Activated T-cell treated with anti-CD3 and anti-CD28 coated beads for 24 hours (primary cell): ENCODE measurements at places on chromosomes 13 and 19.

DNA sequence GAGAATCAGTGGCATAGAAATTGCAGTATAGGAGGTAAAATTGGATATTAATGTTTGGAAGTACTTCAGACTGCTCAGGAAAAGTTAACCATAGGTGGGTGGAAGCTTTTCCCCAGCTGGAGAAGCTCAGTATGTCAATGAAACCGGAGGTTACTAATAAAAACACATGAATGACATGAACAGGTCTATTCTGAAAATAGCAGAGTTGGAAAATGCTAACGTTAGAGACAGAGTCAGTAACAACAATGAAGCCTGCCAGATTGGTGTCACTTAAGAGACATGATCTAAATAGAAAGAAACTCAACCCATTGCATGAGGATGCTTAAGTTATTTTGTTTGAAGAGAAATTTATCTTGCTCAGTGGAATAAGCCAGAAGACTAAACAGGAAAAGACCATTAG lies 364.5 kb downstream of the DNAJC15 start:
- no peak for DNase-seq

- DNase-seq = no peak
Observed at GRCh38 chr13:63910511-63910910, 2494.9 kb upstream of the PCDH20 start.

GRCh38 chr13:71967990-71968389 lies 101.0 kb upstream of the DACH1 start:
- no peak for DNase-seq

DNA sequence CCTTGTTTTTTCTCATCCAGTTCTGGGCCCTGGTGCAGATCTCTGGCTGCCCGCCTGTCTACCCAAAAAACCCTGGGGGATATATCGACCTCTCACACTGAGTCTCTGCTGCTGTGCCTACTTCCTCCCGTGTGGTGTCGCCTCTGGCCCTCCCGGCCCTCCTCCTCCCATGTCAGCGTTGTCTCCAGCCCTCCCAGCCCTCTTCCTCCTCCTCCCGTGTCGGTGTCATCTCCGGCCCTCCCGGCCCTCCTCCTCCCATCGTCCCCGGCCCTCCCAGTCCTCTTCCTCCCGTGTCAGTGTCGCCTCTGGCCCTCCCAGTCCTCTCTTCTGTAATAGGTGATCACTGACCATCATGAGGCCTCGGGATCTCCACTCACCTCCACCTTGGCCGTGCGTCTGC lies 81.8 kb downstream of the GPR12 start:
- no peak for DNase-seq

GRCh38 chr13:94065741-94066140 lies 413.7 kb downstream of the DCT start:
- no peak for DNase-seq

GRCh38 chr19:43673637-43674036 lies 3.7 kb upstream of the PLAUR start:
- no peak for DNase-seq

- no peak for DNase-seq
Observed at GRCh38 chr19:7801020-7801570, 28.9 kb upstream of the EVI5L start.

- no peak for DNase-seq
Observed at GRCh38 chr13:61965756-61966155, 550.1 kb upstream of the PCDH20 start.

DNA sequence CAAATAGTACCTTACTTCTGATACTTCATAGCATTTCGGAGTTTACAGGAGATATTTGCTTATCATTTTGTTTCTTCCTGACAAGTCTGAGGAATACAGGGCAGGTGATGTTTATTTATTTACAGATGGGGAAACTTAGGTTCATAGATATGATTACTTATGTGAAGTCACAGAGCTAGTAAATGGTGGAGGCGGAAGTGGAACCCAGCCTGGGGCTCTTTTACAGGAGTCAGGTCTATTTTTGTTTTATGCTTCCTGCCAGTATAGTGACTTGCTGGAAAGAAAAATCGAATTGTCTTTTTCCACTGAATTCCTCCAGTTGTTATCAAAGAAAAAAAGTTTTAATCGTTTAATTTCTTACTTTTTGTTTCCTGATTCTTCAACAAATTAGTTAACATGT lies 66.5 kb downstream of the DGKH start:
- DNase-seq = no peak

DNA sequence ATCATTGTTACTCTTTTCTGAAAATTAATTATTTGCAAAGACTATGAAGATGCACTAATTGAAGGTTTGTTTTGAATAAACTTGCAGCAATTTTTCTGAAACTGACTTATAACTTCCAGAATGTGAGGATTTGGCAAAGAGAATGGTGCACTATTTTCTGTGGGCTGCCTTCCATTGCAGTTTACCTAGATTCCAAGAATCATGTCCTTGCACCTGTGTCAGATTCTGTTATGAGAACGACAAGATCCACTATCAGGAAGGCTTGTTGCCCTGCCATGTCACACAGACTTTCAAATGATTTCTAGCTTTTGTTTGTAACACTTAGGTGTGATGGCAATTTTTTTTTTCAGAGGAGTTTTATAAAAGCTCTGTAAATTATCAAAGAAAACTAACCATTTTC lies 5.6 kb upstream of the SLAIN1 start:
- DNase-seq = no peak

DNA sequence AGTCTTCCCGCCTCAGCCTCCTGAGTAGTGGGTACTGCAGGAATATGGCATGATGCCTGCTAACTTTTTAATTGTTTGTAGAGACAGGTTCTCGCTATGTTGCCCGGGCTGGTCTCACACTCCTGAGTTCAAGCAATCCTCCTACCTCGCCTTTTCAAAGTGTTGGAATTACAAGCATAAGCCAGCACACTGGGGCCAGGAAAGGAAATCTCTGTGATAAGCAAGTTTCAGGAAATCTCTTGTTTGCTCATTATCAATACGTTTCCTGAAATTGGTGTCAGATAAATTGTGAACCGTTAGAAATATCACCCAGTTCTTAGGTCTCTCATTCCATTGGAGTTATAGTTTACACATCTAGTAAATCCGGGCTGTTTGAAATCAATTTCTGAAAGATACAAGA lies 14.2 kb downstream of the WBP4 start:
- no peak for DNase-seq

DNA sequence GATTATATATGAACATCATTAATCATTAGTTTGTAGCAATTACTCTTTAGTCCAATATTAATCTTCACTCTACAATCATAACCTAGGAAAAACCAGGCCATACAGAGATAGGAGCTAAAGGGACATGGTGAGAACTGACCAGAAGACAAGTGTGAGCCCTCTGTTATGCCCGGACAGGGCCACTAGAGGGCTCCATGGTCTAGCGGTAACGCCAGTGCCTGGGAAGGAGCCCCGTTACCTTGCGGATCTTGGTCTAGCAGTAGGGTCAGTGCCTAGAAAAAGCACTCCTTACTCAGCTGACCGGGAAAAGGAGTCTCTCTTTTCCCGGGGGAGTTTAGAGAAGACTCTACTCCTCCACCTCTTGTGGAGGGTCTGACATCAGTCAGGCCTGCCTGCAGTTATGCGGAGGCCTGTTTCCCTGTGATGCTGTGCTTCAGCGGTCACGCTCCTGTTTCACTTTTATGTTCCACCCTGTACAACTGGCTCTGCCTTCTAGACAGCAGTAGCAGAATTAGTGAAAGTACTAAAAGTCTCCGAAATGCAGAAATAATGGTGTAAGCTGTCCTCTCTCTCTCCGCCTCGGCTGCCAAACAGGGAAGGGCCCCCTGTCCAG lies 13.8 kb downstream of the OR7D4 start:
- DNase-seq = peak; percentile 58

- DNase-seq = no peak
Observed at GRCh38 chr13:53189162-53189561, 160.5 kb downstream of the OLFM4 start.

- no peak for DNase-seq
Observed at GRCh38 chr19:50778906-50779430, 8.7 kb downstream of the GPR32 start.

DNA sequence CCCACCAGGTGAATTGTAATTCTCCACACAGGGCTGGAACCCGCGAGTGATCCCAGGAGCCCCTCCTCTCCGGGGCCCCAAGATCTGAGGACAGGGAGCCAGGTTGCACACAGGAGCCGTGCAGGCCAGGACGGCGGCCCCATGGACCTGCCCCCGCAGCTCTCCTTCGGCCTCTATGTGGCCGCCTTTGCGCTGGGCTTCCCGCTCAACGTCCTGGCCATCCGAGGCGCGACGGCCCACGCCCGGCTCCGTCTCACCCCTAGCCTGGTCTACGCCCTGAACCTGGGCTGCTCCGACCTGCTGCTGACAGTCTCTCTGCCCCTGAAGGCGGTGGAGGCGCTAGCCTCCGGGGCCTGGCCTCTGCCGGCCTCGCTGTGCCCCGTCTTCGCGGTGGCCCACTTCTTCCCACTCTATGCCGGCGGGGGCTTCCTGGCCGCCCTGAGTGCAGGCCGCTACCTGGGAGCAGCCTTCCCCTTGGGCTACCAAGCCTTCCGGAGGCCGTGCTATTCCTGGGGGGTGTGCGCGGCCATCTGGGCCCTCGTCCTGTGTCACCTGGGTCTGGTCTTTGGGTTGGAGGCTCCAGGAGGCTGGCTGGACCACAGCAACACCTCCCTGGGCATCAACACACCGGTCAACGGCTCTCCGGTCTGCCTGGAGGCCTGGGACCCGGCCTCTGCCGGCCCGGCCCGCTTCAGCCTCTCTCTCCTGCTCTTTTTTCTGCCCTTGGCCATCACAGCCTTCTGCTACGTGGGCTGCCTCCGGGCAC lies 3.9 kb downstream of the FFAR1 start:
- no peak for DNase-seq

GRCh38 chr19:4449639-4450028 lies 8.0 kb downstream of the UBXN6 start:
- no peak for DNase-seq

GRCh38 chr19:4229179-4229931 lies at the start of gene EBI3:
EBI3 (plus strand) TSS chr19:4229523; CDS start chr19:4229551, 28 bp downstream.
- DNase-seq = peak; percentile 15

DNA sequence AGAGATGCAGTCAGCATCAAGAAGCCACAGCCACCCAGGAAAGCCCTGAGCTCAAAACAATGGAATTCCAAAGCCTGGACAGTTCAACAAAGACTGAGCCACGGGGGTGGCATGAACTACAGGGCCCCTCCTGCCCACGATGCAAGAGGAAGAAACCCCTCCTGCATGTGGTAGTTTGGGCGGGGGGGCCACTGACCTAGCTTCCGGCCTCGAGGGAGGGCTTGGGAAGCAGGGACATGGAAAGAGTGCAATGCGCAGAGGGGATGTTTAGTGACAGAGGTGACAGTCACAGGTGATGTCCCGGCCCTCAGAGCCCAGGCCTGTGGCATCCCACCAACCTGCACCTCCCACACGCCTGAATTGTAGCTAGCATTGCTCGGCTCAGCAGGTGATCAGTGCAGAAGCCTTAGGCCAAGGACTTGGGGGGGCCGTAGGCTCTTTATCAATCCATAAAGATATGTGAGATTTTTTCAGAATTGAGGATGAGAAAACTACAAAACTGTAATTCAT lies 318.8 kb downstream of the TEX29 start:
- DNase-seq = no peak

DNA sequence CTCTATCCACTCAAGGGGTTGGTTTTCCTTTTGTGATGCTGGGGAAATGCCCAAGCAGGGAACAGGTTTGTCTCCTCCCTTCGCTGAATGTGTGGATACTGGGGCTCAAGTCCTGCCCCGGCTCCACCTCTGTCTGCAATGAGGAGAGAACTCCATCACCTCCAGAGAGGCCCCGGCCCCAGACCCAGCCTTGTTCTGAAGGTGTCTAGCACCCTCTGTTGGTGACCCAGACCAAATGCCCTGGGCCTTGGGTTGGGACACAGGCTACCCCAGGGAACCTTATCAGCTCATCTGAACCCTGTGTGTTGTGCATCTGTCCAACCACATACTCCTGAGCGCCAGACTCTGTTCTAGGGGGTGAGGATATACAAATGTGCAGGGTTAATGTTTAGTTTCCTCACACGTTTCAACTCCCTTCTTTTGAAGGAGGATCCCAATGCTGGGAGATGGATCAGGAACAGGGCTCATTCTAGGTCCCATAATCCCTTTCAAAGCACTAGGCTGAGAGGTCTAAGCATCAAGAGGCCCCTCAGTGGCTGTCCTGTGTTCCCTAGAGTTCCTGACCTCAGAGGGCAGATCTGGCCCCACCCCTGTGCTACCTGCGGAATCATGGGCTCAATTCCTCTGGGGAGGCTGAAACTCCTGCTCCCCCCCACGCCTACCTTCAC lies 112.5 kb upstream of the SLC7A1 start:
- DNase-seq = peak; percentile 23

DNA sequence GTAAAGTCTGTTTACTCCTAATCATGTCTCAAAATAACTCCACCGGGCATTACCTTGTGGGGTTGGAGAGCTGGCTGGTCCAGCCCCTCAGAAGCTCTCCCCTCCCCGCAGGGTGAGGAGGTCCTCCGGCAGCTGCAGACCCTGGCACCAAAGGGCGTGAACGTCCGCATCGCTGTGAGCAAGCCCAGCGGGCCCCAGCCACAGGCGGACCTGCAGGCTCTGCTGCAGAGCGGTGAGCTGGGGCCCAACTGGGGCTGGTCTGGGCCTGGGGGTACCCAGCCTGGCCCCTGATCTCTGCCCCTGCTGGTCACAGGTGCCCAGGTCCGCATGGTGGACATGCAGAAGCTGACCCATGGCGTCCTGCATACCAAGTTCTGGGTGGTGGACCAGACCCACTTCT lies 20.2 kb downstream of the HIPK4 start:
- DNase-seq = no peak

- DNase-seq = no peak
Observed at GRCh38 chr19:19423322-19423721, 17.8 kb downstream of the GATAD2A start.

DNA sequence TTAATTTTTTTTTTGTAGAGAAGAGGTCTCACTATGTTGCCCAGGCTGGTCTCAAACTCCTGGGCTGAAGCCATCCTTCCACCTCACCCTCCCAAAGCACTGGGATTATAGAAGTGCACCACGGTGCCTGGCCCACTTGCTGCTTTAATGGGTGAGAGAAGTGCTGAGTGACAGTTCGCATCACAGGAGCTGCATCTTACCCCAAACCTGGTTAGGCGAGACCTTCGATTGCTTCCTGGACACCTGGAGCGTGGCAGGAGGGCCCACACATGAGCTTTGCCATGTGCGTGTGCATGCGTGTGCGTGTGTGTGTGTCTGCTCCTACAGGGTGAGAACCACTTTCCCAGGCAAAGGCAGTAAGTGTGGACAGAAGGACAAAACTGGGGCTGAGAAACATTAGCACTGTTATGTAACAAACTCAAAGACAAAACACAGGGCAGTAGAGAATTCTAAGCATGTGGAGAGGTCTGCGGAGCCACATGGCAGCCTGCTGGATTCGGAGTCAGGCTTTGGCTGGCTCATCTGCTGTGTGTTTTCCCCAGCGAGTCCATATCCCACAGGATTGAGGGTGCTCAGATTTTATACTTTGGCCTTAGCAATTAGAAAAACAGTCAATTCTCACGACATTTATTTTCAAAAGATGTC lies 11.7 kb upstream of the MTIF3 start:
- DNase-seq = no peak
